ENCODE measurements at places on chromosomes 1 and 21. TPM values are rescaled to one million over a fixed set of nuclear protein-coding genes. Genes with fewer than 3 reads are reported as not detected.

Gene KRTAP19-3
- not detected for polyA plus RNA-seq

Gene SLAMF6
- 0.09 TPM for polyA plus RNA-seq

Gene OR4F29
- not detected for polyA plus RNA-seq

Gene CFAP141
- polyA plus RNA-seq, result 0.44 TPM

Gene TMPRSS15
- polyA plus RNA-seq, result 0.07 TPM

Gene HSD3B2
- 0.23 TPM for polyA plus RNA-seq

Gene AVPR1B
- polyA plus RNA-seq, result 0.57 TPM

Gene SAMD11
- 58.3 TPM for polyA plus RNA-seq

Gene USP48
- 77.7 TPM for polyA plus RNA-seq

Gene MYBPH
- polyA plus RNA-seq, result 0.21 TPM

Gene HES4
- 20.5 TPM for polyA plus RNA-seq

Gene TMPRSS3
- 2.5 TPM for polyA plus RNA-seq

Gene RXRG
- 2.7 TPM for polyA plus RNA-seq

Gene EPHB2
- 16.0 TPM for polyA plus RNA-seq

Gene PYHIN1
- polyA plus RNA-seq, result 0.11 TPM

Gene CLDN17
- polyA plus RNA-seq, result not detected

Gene GPR25
- polyA plus RNA-seq, result not detected

DNA sequence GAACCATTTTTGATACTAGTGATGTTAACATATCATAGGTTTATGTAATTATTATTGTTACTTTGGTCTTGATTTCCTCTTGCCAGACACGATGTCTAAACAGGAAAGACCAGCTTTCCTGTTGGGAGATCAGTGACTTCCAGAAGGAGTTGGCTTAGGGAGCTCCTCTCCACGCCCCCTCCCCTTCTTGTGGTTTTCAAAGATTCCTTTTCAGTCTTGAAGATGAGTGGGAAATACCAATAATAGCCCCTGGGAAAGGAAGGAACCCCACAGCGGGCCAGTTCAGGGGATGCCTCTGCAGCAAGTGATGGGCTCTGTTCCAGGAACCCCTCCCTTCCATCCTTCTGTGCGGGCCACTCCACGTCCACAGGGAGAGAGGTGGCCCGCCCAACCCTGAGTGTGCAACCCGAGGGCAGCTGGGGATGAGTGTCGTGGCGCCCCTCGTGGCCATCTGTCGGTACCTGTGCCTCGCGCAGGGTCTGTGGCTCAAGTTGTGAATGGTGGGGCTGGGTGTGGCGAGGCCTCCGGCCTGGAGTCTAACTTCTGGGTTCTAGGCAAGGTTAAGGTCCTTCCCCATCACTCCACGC is 65.7 kb downstream of the TLR5 start:
- no peak for DNase-seq

DNA sequence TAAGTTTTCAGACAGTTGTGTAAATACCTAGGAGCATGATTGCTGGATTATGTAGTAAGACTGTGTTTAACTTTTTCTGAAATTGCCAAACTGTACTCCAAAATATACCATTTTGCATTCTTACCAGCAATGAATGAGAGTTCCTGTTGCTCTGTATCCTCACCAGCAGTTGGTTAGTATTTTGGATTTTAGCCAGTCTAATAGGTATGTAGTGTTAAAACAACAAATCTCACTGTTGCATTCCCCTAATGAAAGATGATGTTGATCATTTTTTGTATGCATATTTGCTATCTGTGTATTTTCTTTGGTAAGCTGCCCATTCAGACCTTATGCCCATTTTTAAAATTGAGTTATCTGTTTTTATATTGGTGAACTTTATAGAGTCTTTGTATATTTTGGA is 89.9 kb downstream of the RASAL2 start:
- DNase-seq, result no peak

- DNase-seq, result no peak
Observed at GRCh38 chr1:110601332-110601731, 4.8 kb downstream of the KCNA2 start.

- DNase-seq, result no peak
Observed at GRCh38 chr1:31769720-31770390, 5.7 kb upstream of the ADGRB2 start.

GRCh38 chr1:85093644-85094043 is 45.3 kb upstream of the MCOLN3 start:
- DNase-seq, result no peak

- no peak for DNase-seq
Observed at GRCh38 chr1:7420470-7421100, 350.5 kb upstream of the VAMP3 start.

DNA sequence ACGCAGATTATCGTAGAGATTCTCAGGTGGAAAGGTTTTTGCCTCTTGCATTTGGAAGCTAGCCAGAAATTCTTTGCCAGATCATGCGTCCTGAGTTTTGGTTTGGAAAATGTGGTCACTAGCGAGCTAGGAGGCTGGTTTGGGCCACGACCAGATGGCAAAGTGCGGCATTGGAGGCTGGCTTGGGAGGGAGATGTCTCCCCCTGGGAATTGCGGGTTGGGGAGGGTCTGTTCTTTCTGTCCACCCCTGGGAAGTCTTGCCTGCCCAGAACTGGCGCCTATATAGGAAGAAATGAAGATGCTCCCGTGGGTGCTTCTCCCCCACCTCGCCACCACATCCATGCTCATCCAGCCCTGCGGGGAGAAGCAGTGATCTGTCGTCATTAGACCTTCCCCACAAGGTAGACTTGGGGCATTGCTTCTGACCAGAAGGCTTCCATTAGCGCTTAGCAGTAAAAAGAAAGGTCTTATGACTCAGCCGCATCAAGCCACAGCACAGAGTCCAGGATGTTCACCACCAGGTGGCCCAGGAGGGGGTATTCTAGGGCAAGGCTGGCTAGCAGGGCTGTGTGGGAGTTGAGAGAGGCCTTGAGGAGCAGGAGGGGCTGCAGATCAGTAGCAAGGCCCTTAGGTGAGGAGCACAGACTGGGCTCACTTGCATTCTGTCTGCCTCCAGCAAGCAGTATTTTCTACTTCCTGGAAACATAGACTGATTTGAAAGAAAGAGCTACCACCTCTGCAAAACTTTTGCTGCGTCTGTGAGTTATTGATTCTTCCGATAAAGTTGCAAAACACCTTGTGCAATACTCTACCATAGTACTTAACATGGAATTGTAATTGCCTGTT is 1.5 kb upstream of the PTP4A2 start:
- no peak for DNase-seq

DNA sequence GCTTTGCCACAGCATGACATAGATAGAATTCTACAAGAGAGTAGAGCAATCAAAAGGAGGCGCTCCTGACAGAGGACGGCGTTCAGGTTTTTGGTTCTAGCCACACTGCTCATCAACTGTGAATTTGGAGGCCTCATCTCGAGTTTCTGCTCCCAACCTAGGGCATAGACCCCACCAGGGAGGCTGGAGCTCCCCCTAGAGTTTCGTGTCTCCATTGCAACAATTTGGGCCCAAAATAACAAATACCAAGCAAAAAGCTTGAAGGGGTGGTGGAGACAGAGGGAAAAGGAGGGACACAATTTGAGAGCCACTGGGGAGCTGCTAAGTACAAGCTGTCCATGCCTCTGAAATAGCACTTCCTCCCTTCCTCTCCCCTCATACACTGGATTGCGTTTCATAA is 297.0 kb downstream of the GPATCH2 start:
- no peak for DNase-seq

DNA sequence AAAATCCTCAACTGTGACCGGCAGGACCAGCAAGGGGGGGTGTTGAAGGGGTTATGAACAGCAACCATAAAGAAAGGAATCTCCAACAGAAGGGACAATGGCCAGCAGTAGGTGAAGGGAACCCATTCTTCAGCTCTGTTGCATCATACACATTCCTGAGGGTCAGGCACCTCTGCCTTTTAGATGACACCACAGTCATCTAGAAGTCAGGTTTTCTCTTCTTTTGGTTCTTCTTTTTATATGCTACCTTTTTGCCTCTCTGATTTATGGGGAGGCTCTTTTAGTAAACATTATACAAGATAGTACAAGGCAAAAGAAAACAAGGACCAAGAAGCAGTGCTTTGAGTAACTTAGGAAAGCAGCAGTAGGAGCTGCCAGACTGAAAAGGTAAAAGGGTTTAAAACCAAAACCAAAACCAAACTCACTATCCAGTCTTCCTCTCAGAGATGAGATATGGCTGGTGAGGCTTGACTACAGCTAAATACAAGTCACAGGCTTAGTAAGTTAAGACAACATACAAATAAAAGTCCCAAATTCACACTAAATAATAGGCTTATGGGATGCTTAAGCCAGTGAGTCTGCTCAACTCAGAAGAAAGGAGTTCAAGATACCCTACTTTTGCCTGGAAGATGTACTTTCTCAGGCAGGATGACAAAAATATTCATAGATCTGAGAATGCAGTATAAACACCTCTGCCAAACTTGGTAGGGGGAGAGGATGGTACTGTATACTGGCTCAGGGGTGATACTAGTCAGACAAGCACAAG is 4.1 kb downstream of the TEX38 start:
- DNase-seq, result no peak

DNA sequence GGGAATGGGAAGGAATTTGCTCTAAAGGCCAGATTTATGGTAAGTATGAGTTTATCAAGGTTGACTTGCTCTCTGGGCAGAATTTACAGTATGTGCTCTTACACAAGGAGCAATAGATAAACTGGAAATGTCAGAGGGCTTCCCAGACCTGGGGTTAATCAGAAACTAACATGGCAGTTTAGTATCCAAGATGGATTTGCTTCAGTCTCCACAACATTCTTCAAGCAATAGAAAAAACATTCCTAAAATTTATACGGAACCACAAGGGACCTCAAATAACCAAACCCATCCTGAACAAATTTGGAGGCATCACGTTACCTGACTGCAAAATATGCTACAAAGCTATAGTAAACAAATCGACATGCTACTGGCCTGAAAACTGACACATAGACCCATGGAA is 606.7 kb upstream of the CHRM3 start:
- no peak for DNase-seq

DNA sequence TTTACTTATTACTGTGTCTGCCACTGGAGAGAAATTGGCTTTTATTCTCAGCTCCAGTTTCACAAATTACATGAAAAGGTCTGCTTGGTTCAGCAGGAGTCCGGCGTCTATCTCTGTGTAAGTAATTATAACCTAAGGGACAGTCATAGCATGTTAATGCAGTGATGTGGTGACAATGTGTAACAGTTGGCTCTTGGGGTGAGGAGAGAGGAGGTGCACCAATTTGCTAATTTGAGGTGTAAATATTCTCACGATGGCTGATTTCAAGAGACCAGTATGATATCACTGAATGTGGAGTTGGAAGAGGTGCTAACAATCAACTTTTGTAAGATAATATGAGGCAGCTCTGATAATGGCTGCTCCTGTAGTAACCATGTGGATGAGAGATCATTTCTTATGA is 86.1 kb downstream of the CTH start:
- no peak for DNase-seq

DNA sequence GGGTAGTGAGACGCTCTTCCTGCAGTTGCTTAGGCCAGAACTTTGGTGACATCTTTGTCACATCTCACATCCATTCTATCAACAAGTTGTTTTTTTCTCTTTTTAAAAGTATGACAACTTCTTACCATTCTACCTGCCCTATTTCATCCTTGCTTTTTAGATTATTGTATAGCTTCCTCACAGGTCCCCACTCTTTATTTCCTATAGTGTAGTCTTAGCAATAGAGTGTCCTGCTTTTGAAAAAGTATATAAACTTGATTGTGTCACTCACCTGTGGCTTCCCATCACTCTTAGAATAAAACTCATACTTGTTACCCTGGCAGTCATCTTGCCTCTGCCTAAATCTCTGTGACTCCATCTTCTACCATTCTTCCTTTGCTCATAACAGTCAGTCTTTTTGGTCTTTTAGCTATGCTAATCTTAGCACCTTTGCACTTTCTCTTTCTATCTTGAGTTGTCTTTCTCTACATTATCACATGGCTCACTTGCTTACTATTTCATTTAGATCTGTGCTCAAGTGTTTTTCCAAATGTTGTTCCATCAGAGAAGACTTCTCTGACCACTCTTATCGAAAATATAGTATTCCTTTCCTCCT is 9.5 kb downstream of the CDC73 start:
- no peak for DNase-seq

GRCh38 chr1:10613861-10614260 is 139.1 kb downstream of the PEX14 start:
- no peak for DNase-seq

- no peak for DNase-seq
Observed at GRCh38 chr21:29704719-29705118, 235.1 kb downstream of the GRIK1 start.

GRCh38 chr1:28865997-28866650 is 48.2 kb upstream of the EPB41 start:
- no peak for DNase-seq

GRCh38 chr1:192697771-192698170 is 61.8 kb downstream of the RGS13 start:
- DNase-seq, result no peak

DNA sequence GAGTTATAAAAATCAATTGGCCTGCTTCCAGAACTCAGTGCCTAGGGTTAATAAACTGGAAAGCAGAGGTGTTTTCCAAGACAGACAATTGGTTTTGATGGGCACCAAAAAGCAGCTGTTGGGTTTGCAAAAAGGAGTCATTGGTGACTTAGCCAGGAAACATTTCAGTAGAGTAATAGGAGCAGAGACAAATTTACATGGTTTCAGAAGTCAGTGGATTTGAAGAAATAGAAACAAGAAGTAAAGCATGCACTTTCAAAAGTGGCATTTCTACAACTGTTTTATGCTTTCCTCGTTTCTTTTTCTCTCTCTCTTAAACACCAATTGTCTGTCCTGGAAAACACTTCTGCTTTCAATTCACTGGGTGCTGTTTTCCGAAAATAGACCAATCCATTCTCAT is 87.8 kb downstream of the GLUL start:
- no peak for DNase-seq

- peak; percentile 19 for DNase-seq
Observed at GRCh38 chr1:119091618-119092017, 48.8 kb downstream of the WARS2 start.
